ENCODE measurements at places on chromosomes 7 and 10.

DNA sequence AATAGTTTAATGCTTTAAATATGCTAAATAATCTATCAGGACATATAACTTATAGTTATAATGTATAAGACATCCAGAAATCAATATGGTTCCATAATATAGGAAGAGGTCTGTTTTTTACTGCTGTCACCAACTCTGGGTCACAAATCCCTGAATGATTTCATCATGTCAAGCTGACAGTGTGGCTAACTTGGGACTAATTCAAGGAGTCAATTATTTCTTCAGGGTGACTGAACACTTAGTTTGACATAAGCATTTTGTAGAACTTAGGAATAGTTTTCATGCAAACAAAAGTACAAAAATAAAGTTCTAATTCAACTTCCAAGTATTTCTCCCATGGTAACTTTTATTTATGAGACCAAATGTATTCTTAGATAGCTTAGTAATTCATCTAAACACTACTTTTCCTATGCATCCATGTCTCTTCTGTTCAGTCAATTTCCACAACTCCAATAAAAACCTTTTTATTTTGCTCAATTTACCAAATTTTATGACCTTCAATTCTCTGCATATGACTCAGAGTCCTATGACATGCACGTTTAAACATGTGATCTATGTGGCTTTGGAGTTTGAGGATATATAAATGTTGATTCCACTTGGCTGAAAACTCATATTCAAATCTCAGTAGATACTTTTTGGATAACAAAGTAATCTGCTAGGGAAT, 40.3 kb upstream of the GNAT3 start:
- DNase-seq: no peak

DNA sequence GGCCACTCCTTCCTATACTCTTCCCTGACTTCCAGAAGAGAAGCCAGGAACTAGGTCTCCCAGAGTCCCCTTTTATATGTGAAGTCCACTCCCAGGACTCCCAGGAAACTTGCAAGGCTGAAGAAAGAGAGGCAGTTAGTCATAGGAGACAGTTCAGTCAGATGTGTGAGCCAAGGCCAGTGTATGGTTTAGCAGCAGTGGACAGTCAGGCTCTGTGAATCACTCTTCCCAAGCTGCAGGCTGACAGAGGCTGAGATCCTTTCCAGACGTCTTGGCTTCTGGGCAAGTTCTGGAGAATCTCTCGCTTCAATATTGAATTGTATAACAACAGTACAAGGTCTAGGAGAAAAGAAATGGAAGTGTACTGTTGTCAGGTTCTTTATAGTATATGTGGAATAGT, 26.9 kb downstream of the BLVRA start:
- no peak for DNase-seq

- no peak for DNase-seq
Observed at GRCh38 chr10:29749150-29749549, 114.4 kb upstream of the SVIL start.

GRCh38 chr7:27901028-27901760, 161.2 kb downstream of the TAX1BP1 start:
- no peak for DNase-seq

DNA sequence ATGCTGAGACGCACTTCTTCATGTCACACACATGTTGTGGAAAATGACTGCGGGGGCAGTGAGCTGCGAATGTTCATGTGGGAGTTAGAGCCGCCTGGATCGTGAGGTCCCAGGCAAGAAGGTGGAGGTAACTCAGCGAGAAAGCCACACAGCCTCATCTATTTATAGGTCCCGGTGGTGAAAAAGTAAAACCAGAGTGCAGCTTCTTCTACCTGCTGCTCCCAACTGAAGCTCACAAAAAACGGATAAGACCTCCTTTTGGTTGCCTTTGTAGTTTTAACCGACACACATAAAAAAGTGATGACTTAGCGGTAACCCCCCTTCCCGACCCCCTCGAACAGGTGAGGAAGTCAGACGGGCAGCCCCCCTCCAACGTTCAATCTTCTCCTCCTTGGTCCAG, 276.9 kb downstream of the GATA3 start:
- DNase-seq: no peak

DNA sequence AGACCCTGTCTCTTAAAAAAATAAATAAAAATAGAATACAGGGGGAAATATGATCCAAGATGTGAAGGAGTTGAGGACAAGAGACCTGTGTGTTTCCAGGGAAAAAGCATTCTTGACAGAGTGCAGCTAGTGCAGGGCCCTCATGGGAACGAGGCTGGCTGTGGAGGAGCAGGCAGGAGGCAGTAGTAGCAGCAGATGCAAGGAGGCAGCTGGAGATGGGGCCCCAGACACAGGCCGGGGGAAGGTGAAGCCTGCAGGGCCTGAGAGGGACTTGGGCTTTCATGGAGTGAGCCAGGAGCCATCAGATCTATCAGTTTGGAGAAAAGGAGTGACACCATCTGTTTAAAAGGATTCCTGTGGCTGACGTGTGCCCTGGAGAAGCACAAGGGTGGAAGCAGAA, 71.4 kb upstream of the ZNF438 start:
- peak; percentile 58 for DNase-seq

DNA sequence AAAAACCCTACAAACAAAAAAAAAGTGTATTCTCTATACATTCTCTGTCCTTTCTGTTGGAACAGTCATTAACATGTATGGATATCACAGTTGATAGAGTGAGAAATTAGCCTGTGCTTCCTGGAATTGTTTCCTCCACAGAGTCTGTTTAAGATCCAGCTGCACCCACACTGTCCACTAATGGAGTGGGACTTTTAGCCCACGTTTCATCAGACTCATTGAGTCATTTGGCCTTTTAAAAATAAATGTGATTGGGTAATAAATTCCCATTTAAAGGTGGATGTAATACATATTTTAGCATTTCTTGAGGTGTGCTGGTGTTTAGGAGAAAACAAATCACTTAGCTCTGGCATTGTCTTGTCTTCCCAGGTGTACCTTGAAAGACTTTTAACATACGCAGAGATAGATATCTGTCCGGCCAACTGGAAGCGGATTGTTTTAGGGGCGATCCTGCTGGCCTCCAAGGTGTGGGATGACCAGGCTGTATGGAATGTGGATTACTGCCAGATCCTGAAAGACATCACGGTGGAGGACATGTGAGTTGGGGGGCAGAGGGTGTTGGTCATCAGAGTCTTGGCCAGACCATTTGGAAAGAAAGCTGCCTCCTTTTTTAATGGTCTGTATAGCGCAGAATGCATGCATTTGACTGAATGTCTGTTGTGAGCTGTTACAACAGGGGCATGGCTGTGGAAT, 52.3 kb upstream of the GJD4 start:
- no peak for DNase-seq

DNA sequence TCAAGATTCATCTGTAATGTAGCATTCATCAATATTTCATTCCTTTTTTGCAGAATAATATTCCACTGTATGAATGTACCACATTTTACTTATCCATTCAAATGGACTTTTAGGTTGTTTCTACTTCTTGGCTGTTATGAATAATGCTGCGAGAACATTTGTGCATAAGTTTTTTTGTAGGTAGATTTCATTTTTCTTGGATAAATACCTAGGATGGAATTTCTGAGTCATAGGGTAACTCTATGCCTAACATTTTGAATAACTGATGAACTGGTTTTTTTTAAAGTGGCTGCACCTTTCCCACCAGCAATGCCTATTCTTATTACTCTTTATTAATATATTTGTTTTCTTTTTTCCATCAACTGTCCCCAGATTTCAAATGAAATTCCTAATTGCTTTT, 9.1 kb upstream of the XPNPEP1 start:
- no peak for DNase-seq

DNA sequence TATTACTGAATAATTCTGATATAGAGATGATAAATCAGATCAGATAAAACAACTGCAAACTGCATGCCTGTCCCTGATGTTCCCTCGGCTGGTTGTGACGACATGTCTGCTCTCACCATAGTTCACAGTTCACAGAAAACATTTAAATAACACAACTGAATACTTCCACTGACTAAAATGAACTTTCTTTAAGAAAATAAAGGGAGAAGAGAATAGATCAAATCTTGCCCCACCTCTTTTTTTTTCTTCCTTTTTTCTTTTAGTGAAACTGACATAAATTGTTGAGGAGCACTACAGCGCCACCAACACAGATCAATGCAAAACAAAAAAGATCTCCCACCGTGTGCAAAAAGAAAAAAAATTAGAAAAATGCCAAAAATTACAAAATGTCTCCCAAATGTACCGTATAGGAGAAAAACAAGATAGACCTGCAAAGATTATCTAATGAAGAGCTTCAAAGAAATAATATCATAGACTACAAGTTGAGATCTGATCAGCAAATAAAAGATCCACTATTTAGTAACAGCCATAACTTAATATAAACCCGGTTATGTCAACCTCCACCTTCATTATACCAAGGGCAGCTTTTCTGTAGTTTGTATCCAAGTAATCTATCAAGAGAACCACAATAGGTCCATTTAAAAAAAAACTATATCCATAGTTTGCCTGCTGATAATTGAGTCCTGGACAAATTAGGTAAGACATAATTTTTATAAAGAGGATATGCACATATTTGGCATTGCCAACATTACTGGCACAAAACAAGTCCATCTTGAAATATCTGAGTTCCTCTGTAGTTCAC, 30.7 kb upstream of the EPC1 start:
- peak; percentile 52 for DNase-seq

- DNase-seq: no peak
Observed at GRCh38 chr10:71206911-71207310, 5.5 kb upstream of the UNC5B start.

DNA sequence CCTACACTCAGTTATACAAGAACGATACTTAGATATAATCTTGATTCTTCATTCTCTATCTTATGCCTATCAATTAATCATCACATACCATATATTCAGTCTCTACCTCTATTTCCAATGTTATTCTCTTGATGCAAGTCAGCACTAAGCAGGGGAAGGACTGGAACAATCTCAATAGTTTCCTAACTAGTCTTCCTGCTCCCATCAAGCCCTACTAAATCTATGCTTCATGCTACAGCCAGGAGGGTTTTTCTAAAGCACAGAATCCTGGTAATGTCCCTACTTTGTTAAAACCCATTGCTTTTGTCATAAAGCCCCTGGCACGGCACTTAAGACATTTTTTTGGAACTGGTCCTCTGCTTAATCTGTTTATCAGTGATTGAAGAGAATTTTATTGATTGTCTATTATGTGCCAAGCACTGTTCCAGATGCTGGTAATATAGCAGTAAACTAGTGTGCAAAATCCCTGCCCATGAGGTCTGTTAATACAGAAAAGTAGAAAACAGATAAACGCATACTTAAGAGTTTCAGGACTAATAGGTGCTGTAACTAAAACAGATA, 323.3 kb upstream of the LRRN3 start:
- no peak for DNase-seq

DNA sequence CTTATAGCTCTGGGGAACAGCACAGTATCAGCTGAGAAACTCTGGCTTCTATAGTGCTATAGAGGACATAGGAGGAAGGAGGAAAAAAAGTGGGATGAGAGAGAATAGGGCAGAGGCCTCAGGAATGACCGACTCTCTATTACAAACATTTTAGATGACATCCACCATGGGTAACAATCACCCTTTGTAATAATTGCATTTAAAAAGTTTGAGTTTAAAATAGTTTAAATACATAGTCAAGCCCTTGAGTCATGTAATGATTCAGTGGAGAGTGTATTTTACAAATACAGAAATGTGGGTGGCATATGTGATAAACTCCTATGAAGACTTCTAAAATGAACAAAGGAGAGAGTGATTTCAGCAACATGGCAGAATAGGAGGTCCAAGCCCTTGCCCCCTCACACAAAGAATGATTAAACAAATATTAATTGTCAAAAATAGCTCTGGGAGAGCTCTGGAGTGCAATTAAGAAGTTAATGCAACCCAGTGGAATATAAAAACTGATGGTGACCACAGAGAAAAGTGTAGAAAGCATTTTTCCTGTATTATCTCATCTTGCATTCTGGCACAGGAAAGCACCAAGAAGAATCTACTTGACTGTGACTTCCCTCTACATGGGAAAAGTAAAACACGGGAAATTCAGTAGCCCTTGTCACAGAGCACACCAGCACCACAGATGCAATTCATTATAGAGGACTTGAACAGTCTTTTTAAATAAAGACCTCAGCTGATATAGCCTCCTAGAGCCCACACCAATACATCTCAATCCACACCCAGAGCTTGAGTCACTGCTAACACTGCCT, 569.0 kb upstream of the SORCS1 start:
- no peak for DNase-seq

DNA sequence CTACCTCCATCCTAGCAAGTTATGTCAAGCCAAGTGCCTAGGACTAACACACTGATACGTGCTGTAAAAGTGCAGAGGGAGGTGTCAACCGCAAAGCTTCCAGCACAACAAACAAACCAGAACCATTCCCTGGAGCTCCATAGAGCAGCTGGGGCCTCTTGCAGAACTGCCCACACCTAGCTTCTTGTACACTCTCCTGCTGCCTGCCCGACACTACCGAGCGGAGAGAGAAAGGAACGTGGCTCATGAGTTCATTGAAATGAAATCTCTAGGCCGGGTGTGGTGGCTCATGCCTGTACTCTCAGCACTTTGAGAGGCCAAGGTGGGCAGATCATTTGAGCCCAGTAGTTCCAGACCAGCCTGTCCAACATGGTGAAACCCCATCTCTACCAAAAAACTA, 73.5 kb downstream of the MKI67 start:
- no peak for DNase-seq

DNA sequence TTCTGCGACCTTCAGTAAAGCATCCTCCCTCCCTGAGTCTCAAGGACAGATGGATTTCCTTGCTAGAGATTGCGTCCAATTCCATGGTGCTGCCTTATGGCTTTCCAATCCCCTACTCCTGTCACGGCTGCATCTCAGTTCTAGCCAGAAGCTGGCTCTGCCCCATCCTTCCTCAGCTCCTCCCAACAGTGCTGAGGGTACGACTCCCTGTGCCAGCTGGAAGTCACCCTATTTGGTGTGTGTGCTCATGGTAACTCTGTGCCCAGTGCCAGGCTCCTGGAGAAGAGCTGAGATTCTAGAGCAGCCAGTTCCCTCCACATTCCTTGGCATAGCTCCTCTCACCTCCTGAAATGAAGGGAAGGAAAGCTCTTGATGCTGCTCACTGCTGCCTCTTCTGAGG, 185.0 kb upstream of the PODXL start:
- no peak for DNase-seq

DNA sequence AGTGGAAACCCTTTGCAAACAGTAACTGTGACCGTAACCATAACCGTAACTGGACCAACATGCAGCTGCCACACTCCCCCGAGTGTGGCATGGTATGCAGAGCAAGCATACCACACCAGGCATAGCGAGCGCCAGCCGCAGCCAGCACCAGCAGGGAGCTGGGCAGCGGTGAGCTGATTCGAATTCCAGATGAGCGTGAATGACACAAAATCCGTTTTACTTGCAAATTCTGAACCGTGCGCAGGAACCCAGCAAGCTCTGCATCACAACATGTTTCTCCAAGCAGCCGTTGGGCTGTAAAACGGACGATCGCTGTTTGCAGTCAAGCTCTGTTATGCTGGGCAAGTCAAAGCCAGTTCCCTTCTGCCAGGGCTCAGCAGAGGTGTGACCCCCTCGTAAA, 111.1 kb downstream of the OAT start:
- DNase-seq: no peak
